ENCODE measurements at places on chromosomes 7 and 10.

- DNase-seq = no peak
Measured at GRCh38 chr10:121459279-121459621, 139.0 kb downstream of the FGFR2 start.

DNA sequence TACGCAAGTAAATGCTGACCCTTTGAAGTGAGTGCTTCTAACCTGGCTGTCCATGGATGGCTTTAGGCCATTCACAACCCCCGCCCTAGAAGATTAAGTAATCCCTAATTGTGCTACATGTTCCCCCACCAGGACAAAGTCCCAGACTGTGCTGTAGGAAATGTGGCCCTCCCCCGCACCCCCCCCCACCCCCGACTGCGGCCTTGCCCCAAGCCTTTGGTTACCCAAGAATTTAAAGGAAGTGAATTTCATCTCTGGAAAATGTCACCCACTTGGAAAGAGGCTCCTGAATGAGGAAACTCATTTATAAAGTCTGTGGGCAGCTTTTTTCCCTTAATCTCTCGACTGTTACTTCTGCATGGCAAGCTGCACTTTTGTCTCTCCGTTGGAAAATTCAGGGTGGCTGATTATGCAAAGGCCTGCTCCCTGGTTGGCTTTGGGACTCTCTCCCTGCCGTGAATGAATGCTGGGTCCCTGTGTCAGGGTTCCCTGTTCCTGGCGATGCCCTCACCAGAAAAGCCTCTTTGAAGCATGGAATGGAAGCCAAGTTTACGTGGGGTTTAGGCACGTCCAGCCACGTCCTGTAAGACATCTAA is 31.4 kb upstream of the AQP1 start:
- DNase-seq = no peak

DNA sequence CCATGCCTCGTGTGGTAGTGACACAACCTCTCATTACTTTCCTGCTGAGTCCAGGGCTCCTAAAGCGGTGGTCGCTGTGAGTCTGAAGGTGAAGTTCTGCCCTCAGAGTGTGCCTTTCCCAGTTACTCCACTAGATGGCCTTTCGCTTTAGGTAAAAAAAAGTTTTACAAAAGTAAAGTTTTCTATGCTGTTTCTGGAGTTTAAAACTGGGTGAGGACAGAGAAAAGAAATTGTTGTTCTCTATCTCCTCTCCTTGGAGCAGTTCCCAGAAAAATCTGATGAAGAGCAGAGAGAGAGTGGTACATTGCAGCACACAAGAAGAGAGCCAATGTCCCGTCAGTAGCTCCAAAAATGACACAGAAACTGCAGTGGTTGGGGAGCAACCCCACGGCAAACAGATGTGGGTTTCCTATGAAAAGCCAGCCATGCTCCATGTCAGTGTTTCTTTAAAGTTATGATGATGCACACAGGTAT is 257.1 kb downstream of the GLI3 start:
- peak; percentile 57 for DNase-seq

DNA sequence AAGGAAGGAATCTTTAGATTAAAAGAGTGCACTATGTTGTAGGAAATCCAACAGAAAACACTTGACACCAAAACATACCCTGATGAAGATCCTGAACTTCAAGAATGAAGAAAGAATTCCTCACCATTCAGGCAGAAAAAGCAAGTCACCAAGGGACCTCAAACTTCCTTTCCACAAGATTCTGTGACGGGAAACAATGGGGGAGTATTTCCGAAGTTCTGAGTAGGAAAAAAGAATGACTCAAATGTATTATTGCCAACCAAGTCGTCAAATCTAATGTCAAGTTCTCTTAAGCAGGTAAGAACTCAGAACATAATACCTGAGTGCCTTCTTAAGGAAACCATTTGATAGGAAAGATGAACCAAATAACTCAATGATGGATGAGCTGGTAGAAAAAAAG is 44.7 kb upstream of the MTURN start:
- no peak for DNase-seq

DNA sequence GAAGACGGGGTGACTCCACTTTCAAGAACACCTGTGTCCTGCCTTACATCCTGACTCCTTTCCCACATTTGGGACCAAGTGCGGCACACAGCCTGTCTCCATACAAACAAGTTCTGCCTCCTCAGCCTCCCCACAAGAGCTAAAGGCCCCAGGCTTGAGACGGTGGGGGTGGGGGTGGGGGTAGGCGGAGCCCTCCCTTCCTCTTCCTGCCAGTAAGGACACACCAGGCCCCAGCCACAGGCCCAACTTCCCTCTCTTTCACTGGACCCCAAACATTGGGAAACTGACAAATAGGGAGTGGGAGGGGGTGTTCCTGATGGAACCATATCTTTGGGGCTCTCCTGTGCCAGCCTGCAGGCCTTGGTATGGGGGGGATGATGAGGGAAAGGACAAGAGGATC is 4.6 kb downstream of the CDK5 start:
- DNase-seq = no peak

GRCh38 chr10:6986927-6987326 is 406.9 kb upstream of the PRKCQ start:
- no peak for DNase-seq

DNA sequence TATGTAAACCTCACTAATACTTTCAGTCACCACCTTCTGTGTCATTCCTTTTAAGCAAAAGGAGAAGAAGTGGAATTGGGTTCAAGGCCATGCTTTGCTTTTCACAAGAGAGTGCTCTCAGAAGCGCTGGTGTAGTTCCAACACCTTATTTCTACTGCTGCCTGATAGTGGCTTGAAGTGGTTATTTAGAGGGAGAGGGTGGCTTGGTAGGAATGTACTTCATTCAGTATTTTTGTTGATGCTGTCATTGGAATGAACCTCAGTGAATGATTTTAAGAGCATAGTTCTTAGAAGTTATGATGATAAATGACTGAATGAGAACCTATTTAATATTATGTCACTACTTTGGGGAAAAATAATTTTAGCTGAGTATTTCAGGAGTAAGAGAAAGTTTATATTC is 396.7 kb downstream of the EXOC4 start:
- peak; percentile 42 for DNase-seq

GRCh38 chr10:78808736-78809367 is 259.9 kb upstream of the ZMIZ1 start:
- no peak for DNase-seq

GRCh38 chr7:146223851-146224250 is 107.2 kb downstream of the CNTNAP2 start:
- DNase-seq = no peak

DNA sequence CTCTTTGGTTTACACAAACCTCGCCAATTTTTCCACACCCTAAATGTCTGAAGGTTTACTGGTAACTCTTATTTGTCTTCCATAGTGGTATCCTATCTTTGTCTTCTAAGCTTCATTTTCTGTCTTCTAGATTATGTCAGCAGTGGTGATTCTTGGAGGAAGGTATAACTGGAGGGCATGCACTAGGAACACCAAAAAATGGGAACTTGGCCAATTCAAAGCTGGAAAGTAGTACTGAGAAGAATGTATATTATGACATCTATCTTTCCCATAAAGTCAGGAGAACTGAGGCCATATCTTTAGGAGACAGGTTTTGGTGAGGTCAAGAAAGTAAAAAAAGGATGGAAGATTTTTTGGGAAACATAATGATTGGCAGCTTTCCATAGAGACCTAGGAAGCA is 113.3 kb downstream of the CPEB3 start:
- DNase-seq = peak; percentile 6

DNA sequence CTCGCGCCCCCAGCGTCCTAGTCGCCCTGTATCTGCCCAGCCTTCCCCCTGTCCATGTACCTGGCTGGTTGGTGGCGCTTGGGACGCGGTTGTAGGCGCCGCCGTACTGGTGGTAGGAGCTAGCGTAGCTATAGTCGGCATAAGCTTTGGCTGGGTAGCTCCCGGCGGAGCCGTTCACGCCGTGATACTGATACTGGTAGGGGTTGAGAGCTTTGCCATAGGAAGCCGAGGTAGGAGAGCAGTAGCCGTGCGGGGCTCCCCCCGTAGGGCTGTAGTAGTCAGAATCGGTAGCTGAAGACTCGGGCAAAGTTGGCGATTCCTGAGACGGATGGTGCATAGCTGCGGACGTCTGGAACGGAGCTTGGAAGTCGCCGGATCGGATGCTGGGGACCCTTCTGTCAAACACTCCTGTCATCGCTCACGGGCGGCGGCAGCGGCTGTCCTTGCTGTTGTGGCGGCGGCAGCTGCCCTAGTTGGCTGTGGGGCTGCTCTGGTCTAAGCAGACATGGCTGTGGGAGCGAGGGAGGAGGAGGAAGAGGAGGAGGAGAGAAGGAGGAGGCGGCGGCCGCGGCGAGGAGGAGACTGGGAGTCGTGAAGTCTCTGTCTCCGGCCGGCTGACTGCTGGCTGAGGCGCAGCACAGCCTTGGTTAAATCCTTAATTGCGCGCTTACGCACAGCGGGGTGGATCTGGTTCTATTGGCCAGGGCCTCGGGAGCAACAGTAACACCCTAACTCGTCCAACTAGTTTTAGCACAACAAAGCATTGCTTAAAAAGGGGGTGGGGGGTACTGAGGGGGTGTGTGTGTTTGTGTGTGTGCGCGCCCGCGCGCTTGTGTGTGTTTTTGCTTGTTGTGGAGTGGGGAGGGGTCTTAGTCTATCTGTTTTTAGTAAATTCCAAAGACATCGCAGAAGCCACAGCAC is at the start of gene DLX5:
Gene DLX5 (minus strand): TSS at position 623 of the 921 bp plus-strand sequence. CDS start 208 bp downstream, at position 415.
- peak; percentile 18 for DNase-seq

GRCh38 chr7:3722396-3722922 is 421.4 kb downstream of the SDK1 start:
- DNase-seq = peak; percentile 74

DNA sequence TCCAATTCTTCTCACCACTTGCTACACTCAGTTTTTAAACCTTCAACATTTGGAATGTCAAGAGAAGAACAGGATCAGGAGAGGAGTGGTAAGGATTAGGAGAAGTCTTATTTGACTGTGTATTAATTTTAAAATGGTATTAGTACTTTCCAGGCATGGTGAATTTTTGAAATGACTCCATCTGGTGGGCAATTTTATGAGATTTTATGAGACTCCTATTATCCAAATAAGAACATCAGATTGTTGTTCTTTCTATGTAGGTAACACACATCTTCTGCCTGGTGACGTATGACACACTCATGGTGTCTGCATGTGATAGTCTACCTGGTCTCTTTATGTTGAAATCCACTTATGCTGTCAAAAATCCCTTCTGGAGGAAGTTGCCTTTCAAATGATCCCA is 51.0 kb downstream of the SLC13A1 start:
- DNase-seq = no peak

DNA sequence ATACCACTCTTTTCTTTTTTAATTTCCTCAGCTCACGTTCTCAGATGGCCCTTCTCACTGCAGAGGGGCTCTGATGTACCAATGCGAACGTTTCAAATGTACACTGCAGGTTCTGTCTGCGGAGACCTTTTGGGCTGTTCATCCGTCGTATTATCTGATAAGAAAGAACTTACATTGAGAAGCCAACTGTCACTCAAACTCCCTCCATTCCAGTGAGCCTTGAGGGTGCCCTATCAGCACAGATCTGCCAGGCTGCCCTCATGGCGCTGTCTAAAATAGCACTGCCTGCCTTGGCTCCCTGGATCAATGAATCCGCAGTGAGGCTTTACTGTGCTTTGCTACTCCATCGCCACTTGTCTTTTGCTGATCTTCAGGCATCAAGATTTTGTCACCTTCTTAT is 61.8 kb downstream of the ARL5B start:
- peak; percentile 5 for DNase-seq

- DNase-seq = no peak
Measured at GRCh38 chr7:31058122-31058521, 6.0 kb downstream of the ADCYAP1R1 start.

DNA sequence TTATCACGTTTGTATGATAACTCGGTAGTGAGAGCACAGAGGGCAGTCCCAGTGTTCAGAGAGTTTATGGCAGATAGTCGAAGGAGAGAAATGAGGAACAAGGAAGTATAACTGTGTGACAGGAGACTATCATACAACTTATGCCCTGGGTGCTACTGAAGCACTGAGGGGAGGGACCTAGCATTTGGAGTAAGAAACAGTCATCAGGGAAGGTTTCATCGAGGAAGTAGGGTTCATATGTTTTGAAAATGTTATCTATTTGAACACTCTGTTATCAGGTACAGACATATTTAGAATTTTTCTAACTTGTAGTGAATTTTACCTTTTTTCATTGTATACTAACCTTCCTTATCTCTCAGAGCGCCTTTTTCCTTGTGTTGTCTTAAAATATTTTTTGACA is 1214.4 kb upstream of the C7orf33 start:
- DNase-seq = no peak

DNA sequence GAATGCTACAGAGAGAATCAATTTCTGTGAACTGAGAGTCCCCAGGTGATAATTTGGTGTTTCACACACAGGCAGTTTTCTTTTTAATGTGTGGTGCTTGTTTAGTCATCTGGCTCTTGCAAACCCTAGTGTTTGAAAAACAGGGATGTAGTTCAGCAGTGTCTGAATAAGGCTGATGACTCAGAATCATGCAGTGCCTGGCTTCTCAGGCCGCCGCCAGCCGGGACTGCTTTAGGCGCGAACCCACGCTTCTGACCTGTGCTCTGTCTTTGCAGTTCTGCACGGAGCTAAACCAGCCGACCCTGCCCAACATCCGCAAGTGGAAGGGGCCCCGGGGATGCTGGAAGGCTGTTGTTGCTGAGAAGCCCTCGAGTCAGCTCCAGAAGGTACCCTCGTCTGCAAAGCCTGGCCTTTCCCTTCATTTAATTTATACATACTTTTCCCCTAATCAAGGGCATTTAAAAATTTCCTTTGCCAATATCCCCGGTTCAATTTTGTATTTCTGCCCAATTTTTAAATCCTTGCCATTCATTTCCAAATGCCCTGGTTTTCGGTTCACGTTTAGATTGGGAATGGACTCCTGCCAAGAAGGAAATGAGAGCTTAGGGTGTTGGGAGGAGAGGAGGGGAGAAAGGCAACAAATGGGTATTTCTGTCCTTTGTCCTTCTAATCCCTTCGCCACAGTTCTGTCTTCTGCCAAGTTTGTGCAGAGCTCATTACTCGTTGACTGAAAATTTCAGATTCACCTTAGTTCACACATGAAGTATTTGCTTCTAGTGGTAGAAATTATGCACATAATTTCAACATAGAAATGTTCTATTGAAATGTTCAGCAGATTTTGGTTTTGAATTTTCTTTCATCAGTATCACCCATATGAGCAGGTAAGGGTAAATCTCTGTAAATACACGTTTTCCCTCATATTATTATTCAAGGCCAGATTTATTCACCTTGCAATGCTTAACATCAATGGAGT is 108.5 kb upstream of the ANLN start:
- DNase-seq = peak; percentile 79

DNA sequence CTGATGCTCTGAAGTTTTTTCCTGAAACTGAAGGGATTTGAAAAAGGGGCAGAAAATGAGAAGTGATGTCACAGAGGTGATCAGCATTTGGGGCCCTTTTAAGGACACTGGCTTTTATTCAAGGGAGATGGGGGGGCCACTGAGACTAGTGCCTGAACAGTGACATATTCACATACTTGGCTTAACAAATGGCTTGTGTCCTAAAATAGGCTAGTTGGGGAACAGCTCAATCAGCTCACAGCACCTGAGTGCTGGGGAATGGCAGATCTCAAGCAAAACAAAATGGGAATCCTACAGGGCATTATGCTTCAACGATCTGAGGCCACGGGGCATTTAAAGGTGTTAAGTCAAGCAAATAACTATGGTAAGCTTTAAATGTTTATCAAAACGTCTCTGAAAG is 90.1 kb downstream of the UBE2H start:
- DNase-seq = no peak

- DNase-seq = no peak
Measured at GRCh38 chr7:80481196-80481884, 30.5 kb downstream of the GNAT3 start.
